ENCODE measurements at places on chromosomes 3 and 15. TPM values are rescaled to one million over a fixed set of nuclear protein-coding genes. Genes with fewer than 3 reads are reported as not detected.

The LRTM1 gene
- polyA plus RNA-seq = 90.0 TPM

GRCh38 chr15:37246065-37246464, 145.7 kb upstream of the MEIS2 start:
- DNase-seq = no peak
- H3K4me1 ChIP-seq = no peaks in the 10 kb centered on the region
- no peaks in the 10 kb centered on the region for H3K36me3 ChIP-seq
- no peaks in the 10 kb centered on the region for H3K27me3 ChIP-seq
- no peak overlapping the region for H3K4me3 ChIP-seq
- no peak overlapping the region for H3K27ac ChIP-seq

- H3K27me3 ChIP-seq = peaks cover 2% of the 10 kb centered on the region
- H3K36me3 ChIP-seq = no peaks in the 10 kb centered on the region
- H3K27ac ChIP-seq = no peak overlapping the region
- DNase-seq = no peak
- H3K4me1 ChIP-seq = peaks cover 55% of the 10 kb centered on the region
These were observed 509.9 kb downstream of the SHQ1 start for GRCh38 chr3:72338082-72338941.

The ROBO1 gene
- 37.6 TPM for polyA plus RNA-seq

GRCh38 chr3:53300826-53301225, 45.0 kb upstream of the TKT start:
- H3K27ac ChIP-seq = no peak overlapping the region
- no peaks in the 10 kb centered on the region for H3K4me1 ChIP-seq
- no peaks in the 10 kb centered on the region for H3K27me3 ChIP-seq

DNA sequence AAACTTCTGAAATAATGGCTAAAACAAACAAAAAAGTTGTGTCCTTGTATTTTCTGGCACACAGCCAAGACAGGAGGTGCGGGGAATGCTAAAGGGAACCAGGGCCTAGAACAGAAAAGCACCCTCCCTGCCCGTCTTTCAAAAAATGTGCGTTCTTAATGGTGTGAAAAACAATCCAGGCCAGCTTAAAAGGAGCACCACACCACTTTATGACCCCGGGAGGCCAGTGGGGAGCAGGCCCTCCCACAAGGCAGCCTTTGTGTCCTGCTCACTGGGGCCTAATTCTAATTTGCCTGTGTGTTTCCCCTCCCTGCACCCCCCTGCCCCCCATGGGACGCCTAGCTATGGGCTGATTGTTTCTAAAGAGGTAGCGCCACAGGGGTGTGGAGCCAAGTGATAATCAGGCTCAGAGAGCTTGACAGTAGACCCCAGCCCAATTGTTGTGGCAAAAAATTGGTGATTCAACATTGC, 181.4 kb downstream of the GREM1 start:
- DNase-seq = no peak
- no peak overlapping the region for H3K27ac ChIP-seq
- no peak overlapping the region for H3K4me3 ChIP-seq
- no peaks in the 10 kb centered on the region for H3K36me3 ChIP-seq
- H3K4me1 ChIP-seq = no peaks in the 10 kb centered on the region
- no peaks in the 10 kb centered on the region for H3K27me3 ChIP-seq

GRCh38 chr15:64166102-64166890, 3.5 kb upstream of the PPIB start:
- DNase-seq = no peak
- H3K36me3 ChIP-seq = peaks cover 10% of the 10 kb centered on the region
- H3K27me3 ChIP-seq = no peaks in the 10 kb centered on the region

GRCh38 chr15:88498996-88499395, 31.5 kb downstream of the MRPS11 start:
- no peak for DNase-seq
- H3K27me3 ChIP-seq = no peaks in the 10 kb centered on the region
- no peak overlapping the region for H3K27ac ChIP-seq
- H3K36me3 ChIP-seq = peaks cover 26% of the 10 kb centered on the region
- H3K4me3 ChIP-seq = no peak overlapping the region

The SPATA12 gene
- polyA plus RNA-seq = 0.05 TPM

GRCh38 chr15:76386926-76387325, 50.4 kb downstream of the ISL2 start:
- DNase-seq = no peak
- H3K27me3 ChIP-seq = no peaks in the 10 kb centered on the region
- H3K4me3 ChIP-seq = no peak overlapping the region
- H3K36me3 ChIP-seq = no peaks in the 10 kb centered on the region

- no peaks in the 10 kb centered on the region for H3K4me1 ChIP-seq
- H3K27me3 ChIP-seq = peaks cover 5% of the 10 kb centered on the region
- no peak for DNase-seq
- H3K4me3 ChIP-seq = no peak overlapping the region
These were observed 150.5 kb upstream of the ST8SIA2 start for GRCh38 chr15:92243227-92243626.

The LYZL4 gene
- polyA plus RNA-seq = not detected

The PAQR5 gene
- 0.56 TPM for polyA plus RNA-seq

DNA sequence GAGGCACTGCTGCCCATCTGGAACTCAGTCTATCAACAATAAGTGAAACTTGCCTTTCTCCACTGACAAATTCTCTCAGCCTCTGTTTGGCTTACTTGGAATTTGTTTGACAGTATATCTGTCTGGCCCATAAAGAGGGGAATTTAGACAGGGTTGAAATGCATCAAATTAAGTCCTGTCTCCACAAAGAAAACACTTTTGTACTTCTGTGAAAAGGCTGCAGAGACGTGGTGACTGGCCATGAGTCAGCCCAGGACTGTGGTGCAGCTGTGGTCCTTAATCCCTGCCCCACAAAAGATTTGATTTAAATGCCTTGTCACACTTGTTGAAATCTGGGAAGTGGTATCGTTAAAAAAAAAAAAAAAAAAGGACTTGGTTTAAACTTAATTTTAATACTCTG, 47.5 kb downstream of the RYR3 start:
- no peak overlapping the region for H3K27ac ChIP-seq
- H3K36me3 ChIP-seq = no peaks in the 10 kb centered on the region
- peak; percentile 64 for DNase-seq
- H3K4me3 ChIP-seq = no peak overlapping the region

DNA sequence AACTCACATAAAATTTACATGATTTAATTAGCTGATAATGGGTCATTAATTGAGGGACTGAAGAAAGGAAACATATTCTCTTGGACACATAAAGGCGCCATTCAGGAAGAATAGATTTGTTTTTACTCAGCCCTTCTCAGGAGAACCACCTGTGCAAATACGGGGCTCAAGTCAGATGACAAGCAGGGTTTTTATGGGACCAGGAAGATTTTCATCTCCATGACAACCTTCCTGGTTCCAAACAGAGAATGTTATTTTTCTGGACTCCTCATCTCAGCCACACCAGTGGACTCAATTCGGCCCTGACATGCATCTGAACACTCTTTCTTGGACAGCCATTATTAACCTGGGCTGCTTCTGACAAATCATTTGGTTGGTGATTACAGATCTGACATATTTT, 120.5 kb downstream of the PDZRN3 start:
- H3K4me1 ChIP-seq = peaks cover 17% of the 10 kb centered on the region
- no peak overlapping the region for H3K4me3 ChIP-seq
- DNase-seq = peak; percentile 52

The EBLN2 gene
- 2.5 TPM for polyA plus RNA-seq

GRCh38 chr3:165197481-165197800, 1.3 kb upstream of the SLITRK3 start:
- peaks cover 33% of the 10 kb centered on the region for H3K4me1 ChIP-seq
- no peak overlapping the region for H3K27ac ChIP-seq
- peaks cover 49% of the 10 kb centered on the region for H3K27me3 ChIP-seq
- no peak overlapping the region for H3K4me3 ChIP-seq
- DNase-seq = no peak

GRCh38 chr3:142958707-142959106, 4.8 kb downstream of the PAQR9 start:
- H3K27me3 ChIP-seq = peaks cover 28% of the 10 kb centered on the region
- H3K4me3 ChIP-seq = no peak overlapping the region
- H3K27ac ChIP-seq = no peak overlapping the region
- H3K4me1 ChIP-seq = no peaks in the 10 kb centered on the region
- H3K36me3 ChIP-seq = no peaks in the 10 kb centered on the region
- no peak for DNase-seq

DNA sequence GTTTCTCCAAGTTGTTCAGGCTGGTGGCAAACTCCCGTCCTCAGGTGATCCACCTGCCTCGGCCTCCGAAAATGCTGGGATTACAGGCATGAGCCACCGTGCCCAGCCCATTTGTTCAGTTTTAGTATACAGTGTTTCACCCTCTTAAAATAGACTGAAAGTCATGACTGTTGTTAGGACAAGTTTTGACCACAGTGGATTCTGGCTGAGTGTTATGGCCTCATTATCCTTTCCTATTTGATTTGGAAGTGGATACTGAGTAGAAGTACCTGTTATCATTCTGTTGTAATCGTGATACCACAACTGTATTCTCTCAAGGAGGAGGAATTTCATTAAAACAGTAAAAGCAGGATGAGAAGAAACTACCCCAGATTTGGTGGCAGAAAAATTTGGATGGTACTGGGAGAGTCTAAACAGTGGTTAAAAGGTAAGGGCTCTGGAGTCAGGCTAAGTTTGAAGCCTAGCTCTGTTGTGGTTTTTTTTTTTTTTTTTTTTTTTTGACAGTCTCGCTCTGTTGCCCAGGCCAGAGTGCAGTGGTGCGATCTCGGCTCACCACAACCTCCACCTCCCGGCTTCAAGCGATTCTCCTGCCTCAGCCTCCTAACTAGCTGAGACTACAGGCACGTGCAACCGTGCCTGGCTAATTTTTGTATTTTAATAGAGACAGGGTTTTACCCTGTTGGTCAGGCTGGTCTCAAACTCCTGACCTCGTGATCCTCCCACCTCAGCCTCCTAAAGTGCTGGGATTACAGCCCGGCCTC, 2.6 kb downstream of the MAP2K1 start:
- peaks cover 13% of the 10 kb centered on the region for H3K4me1 ChIP-seq
- H3K36me3 ChIP-seq = peaks cover 8% of the 10 kb centered on the region
- no peak overlapping the region for H3K4me3 ChIP-seq
- H3K27me3 ChIP-seq = no peaks in the 10 kb centered on the region

DNA sequence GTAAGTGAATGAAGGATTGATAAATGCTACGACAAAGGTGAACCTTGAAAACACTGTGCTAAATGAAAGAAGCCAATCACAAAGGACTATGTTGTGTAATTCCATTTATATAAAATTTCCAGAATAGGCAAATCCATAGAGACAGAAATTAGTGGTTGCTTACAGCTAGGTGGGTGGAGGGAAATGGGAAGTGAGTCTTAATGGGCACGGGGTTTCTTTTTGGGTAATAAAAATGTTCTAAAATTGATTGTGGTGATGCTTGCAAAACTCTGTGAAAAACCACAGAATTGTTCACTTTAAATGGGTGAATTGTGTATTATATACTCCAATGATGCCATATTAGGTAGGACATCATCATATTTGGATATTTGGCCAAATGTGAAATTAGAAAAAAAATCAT, 20.9 kb upstream of the TEX9 start:
- H3K4me1 ChIP-seq = no peaks in the 10 kb centered on the region
- no peaks in the 10 kb centered on the region for H3K36me3 ChIP-seq
- no peak overlapping the region for H3K4me3 ChIP-seq
- no peak overlapping the region for H3K27ac ChIP-seq
- H3K27me3 ChIP-seq = no peaks in the 10 kb centered on the region

DNA sequence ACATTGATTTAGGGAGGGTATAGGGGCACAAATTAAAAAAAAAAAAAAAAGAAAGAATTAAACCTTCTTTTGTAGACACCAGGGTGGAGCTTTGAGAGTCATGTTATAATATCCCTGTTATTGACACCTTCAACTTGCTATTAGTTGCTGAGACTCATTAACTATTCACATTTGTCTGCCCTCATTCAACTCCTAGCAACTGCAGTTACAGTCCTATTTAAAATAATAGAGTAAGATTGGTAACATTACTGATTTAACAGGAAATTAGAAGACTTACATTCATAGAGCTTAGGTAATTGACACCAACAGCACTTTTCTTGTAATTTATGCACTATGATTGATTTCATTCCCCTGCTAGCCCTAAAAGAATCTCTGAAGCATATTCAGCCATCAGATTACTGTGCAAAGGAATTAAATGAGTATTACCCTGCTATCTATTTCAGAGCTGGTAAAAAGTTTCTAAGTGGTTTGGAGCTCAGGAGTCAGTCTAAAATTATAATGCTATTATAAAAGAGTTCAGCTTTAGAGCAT, 148.8 kb upstream of the TBL1XR1 start:
- peak overlapping the region; percentile 95 for H3K27ac ChIP-seq
- no peak overlapping the region for H3K4me3 ChIP-seq
- no peaks in the 10 kb centered on the region for H3K27me3 ChIP-seq
- no peak for DNase-seq
- H3K4me1 ChIP-seq = peaks cover 35% of the 10 kb centered on the region

The P3H2 gene
- 56.9 TPM for polyA plus RNA-seq

DNA sequence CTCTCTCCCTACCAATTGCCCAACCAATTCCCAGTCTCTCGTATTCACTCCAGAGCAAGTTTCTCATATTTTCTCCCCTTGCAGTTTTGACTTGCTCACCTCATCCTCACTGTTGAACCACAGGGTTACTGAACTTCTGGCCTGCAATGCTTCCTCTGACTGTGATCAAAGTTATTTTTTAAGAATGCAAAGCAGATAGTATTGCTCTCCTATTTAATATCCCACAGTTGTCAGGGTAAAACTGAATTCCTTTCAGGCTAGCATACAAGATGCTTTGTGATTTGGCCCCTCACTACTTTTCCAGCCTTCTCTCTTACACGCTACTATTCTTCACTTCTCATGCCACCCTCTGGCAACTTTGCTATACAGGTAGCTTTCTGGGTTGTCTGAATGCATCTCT, 80.9 kb downstream of the LRRFIP2 start:
- no peaks in the 10 kb centered on the region for H3K27me3 ChIP-seq
- H3K4me3 ChIP-seq = no peak overlapping the region
- H3K36me3 ChIP-seq = peaks cover 7% of the 10 kb centered on the region
- H3K4me1 ChIP-seq = no peaks in the 10 kb centered on the region
- DNase-seq = no peak
